ENCODE measurements at places on chromosomes 16 and 17.

DNA sequence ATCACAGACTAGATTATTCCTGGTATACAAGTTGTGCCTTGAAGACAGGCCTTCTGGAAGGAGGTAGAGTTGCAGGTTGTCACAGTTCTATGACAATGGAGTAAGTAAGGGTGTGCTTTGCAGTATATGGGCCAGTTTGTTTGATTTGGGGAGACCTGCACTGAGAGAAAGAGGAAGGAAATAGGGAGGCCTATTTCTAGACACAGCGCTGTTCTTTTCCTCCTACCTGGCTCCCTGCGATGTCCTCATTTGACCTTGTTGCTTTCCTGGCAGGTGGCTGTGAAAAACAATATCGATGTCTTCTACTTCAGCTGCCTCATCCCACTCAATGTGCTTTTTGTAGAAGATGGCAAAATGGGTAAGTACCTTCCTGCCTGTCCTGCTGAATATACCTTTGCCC is 22.5 kb upstream of the RASL10B start:
- no peak for DNase-seq

GRCh38 chr16:17964196-17964595 is 372.3 kb downstream of the NPIPA8 start:
- no peak for DNase-seq

- DNase-seq, result no peak
Measured at GRCh38 chr16:970386-970765, 408 bp downstream of the LMF1 start.

- peak; percentile 39 for DNase-seq
Measured at GRCh38 chr16:77539421-77540034, 104.7 kb upstream of the ADAMTS18 start.

GRCh38 chr16:12193692-12194091 is 217.2 kb downstream of the SNX29 start:
- no peak for DNase-seq

GRCh38 chr17:20066253-20066652 is 57.1 kb downstream of the SPECC1 start:
- DNase-seq, result peak; percentile 23

DNA sequence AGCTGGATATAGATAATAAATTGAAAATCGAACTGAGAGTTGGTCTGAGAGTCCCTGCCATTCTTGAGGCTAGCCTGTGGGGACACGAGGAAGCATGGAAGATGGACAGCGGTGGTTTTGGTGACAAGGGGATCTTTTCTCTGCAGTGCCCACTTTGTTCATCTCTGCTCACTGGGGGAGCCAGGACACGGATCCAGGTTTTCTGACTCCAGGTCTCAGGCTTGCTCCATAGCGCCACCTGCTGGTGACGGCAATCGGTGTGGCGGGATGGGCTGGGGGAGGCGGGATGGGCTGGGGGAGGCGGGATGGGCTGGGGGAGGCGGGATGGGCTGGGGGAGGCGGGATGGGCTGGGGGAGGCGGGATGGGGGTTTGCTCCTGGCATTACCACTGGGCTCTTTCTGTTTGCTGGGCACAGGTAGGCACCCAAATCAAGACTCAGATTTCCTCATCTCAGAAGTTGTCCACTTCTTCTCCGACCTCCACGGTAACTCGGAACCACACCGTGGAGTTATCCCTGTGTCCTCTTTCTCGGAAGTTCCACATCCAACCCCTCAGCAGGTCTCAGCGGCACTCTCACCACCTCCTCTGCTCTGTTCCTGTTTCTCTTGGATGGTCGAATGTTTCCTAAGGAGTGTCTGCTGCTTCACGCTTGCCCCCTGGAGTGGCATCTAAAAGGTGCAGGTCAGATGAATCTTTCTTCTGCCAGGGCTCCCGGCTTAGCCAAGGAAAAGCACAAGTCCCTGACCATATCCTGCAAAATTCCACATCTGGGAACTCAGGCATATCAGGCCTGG is 142.4 kb downstream of the CYLD start:
- DNase-seq, result no peak

GRCh38 chr17:75454193-75454592 is 2.2 kb upstream of the TMEM94 start:
- no peak for DNase-seq

GRCh38 chr16:49575346-49576172 is 202.0 kb downstream of the C16orf78 start:
- DNase-seq, result no peak

- no peak for DNase-seq
Measured at GRCh38 chr17:58229384-58229783, 9.0 kb upstream of the LPO start.

DNA sequence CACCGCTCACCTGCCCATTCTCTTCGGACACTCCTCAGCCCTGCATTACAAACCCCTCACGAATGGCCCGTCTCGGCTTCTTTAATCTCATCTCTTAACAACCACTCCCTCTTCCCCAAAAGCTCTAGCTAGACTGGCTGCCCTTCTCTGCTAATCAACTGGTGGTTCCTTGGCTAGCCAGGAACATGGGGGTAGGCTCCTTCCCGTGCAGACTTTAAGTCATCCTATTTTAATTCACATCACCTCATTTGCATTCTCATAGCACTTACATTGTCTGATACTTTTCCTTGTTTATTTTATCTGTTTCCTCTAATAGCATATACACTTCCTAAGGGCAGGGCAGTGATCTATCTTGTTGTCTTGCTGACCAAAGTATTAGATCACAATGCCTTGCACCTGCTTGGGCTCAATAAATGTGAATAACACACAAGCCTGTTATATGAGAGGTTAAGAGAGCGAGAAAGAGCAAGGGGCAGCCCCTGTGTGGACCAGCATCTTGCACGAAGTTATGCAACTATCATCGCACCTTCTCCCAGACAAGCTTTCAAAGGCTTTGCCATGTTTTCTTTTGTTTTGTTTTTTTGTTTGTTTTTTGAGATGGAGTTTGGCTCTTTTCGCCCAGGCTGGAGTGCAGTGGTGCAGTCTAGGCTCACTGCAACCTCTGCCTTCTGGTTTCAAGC is 9.8 kb downstream of the TP53 start:
- no peak for DNase-seq

DNA sequence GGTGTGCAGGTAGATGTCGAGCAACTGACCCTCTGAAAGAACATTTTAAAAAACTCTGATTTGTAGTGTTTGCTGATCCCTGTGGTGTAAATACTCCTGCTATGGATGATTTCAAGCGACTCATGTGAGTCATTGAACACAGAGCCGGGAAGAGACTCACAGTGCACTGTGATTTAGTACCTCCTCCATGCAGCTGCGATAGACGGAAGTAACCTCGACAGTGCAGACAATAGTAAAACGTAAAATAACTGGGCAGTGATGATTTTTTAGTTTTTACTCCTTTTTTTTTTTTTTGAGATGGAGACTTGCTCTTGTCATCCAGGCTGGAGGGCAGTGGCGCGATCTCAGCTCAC is 8.7 kb downstream of the TBX21 start:
- DNase-seq, result peak; percentile 33

DNA sequence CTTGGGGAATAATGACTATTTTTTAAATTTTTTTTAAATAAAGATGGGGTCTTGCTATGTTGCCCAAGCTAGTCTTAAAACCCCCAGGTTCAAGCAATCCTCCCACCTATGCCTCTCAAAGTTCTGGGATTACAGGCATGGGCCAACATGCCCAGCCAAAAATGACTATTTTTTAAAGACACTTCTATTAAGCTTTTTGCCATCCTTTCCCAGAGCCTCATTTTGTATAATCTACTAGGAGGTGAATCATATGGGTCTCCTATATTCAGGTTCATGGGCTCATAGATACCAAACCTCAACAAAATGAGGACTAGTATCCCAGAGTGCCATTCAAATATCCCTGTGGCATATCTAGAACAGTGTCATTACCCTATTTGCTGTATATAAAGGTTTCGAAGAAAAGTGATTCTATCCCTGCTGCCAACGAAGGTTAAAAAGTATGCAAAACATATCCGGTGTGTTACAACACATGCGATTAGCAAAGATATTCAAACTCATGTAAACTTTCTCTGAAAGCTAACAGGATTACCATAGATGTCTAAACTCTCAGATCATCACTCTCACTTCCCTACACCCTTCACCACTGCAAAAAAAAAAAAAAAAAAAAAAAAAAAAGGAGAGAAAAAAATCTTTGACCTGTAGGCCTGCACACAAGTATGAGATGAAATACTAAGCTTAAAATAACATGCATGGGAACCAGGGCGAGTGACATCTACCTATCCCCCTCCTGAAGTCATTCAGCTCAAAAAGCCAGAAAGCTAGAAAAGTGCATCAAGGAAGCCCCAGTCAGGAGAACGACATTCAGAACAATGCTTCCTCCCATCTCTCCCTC is 23.5 kb downstream of the XPO6 start:
- peak; percentile 91 for DNase-seq

- DNase-seq, result peak; percentile 69
Measured at GRCh38 chr16:75820672-75821071, 94.4 kb upstream of the CPHXL start.

DNA sequence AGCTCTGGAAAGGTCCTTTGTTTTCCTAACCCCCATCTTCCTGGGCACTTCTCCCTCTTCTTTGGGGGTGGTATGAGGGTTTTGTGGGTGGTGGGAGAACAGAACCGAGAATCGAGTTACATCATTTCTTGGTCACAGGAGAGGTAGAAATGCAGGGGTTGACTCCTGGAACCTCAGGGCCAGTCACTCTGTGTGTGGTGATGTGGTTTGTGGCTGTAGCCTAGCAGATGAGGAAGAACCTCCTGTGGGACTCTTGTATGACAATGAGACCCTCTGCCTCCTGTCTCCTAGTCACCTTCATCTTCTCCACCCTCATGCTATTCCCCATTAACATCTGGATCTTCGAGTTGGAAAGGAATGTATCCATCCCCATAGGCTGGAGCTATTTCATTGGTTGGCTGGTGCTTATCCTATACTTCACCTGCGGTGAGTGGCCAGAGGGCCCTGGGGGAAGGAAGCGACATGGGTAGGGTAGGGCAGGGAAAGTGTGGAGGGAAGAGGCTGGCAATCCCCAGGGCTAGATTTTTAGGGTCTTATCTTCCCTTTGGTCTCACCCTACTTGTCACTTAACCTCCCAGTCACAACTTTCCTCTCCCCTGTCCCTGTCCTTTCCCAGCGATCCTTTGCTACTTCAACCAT is 5.5 kb downstream of the ODF4 start:
- no peak for DNase-seq

- no peak for DNase-seq
Measured at GRCh38 chr17:6603744-6604325, 36.7 kb downstream of the KIAA0753 start.

GRCh38 chr17:61617330-61617729 is 26.3 kb upstream of the NACA2 start:
- no peak for DNase-seq

- DNase-seq, result no peak
Measured at GRCh38 chr16:79269211-79269863, 331.2 kb downstream of the MAF start.

DNA sequence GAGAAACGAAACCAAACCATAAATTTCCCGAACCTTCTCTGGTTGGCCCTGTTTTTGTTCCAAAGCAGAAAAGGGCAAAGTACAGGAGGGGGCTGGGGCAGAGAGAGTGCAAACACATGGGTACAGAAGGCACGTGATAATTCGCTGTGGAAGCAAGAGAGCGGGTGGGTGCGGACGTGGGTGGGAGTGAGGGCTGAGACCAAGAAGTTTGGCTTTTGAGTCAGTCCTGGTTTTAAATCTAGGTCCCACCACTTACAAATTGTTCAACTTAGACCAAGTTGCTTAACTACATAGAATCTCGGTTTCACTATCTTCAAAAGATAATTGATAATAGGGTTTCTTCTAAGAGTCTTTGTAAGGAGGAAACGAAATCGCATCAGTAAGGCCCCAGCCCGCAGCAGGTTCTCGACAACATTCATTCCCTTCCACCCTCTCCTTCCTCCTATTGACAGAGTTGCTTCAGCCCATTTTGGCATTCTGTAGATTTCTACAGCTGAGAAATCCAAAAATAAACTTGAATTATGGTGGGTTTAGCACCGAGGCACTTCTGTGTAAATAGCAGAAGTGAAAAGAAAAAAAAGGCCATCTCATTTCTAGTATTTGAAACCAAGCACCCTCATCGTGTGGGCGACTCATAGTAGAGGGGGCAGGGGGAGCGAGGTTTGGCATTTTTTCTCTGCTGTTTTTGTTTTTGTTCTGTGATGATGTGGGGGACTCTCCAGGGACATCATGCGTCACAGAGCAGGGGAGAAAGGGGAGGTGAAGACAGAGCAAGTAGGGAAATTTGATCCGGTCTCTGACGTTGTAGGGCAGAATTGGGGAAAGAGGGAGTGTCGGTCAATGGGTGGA is 33.6 kb upstream of the CCR7 start:
- no peak for DNase-seq

DNA sequence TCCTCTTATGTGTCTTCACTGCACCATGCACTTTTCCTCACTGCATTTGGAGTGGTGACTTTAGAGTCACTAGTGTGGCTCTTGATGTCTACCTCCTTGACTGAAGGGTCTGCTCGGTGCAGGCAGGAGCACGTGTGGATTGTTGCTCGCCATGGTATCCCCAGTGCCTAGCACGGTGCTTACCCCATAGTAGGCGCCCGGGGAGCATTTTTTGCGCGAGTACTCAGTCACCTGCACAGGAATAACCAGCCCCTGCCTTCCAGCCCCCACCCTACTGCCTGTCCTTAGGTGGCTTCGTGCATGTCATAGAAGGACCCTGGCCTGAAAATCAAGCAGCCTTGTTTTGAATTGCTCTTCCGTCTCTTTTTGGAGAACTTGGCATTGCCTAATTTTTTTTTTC is 31.3 kb downstream of the CDRT15 start:
- DNase-seq, result no peak

- DNase-seq, result no peak
Measured at GRCh38 chr16:87618216-87618615, 15.9 kb downstream of the JPH3 start.

DNA sequence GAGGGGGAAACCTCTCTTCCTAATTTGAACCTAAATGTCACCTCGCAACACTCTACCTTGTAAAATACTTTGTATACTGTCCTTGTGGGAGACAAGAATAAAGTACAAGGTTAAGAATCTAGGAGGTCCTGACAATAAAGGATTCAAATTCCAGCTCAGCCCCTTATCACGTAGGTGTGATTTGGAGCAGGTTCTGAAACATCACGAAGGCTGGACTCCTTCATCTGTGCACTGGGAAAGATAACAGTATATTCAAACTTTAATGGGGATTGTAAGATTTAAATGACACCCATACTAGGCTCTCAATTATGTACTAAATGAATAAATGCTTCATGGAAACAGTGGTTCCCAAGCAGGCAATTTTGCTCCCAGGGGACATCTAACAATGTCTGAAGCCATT is 2.1 kb downstream of the TXNDC11 start:
- no peak for DNase-seq

GRCh38 chr17:58534331-58534730 is 19.9 kb upstream of the MTMR4 start:
- no peak for DNase-seq

- no peak for DNase-seq
Measured at GRCh38 chr17:42230225-42230624, 35.9 kb upstream of the GHDC start.
